ENCODE measurements at places on chromosomes 13 and 19. TPM values are rescaled to one million over a fixed set of nuclear protein-coding genes. Genes with fewer than 3 reads are reported as not detected.

The ZNF837 gene
- total RNA-seq: 3.8 TPM

The HSH2D gene
- 0.68 TPM for total RNA-seq

The TEX26 gene
- total RNA-seq: not detected

The SIGLEC10 gene
- total RNA-seq: not detected

The RASL11A gene
- 15.9 TPM for total RNA-seq

The ZNF83 gene
- 81.0 TPM for total RNA-seq

The LGALS7B gene
- total RNA-seq: not detected
